HS-27A (cell line): ENCODE measurements at places on chromosomes 7 and 10.

- DNase-seq: no peak
Measured at GRCh38 chr10:92995509-92995908, 65.1 kb upstream of the CYP26C1 start.

DNA sequence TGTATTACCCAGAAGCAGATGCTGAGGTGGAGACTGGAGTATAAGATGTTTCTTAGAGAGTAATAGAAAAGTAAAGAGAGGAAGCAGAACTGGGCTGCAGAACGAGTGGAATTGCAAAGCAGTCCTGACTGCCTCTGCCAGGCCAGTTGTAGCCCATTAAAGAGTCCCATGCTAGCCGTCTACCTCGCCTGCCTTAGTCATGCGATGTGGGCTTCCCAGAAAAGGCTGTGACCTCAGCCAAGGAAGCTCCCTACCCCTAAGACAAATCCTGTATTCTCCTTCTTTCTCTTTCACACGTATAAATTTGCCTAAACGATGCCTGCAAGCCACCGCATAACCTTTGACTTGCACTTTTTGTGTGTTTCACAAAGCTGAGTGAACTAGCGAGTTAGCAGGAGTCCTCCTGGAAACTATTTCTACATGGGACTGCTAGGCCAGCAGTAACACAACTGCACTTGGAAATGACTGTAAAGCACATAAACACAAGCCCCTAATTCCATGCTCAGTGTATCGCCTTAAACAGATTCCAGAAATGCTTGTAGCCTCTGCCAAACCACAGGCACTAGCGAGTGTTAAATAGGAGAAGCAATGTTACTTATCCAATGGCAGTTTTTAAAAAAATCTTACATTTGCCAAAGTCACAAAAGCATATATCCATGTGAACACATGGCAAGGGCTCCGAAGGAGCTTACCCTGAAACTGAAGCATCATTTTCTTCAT is 47.4 kb upstream of the GNAI1 start:
- DNase-seq: peak; percentile 64

- no peak for DNase-seq
Measured at GRCh38 chr10:25493122-25493893, 318.5 kb downstream of the GPR158 start.

DNA sequence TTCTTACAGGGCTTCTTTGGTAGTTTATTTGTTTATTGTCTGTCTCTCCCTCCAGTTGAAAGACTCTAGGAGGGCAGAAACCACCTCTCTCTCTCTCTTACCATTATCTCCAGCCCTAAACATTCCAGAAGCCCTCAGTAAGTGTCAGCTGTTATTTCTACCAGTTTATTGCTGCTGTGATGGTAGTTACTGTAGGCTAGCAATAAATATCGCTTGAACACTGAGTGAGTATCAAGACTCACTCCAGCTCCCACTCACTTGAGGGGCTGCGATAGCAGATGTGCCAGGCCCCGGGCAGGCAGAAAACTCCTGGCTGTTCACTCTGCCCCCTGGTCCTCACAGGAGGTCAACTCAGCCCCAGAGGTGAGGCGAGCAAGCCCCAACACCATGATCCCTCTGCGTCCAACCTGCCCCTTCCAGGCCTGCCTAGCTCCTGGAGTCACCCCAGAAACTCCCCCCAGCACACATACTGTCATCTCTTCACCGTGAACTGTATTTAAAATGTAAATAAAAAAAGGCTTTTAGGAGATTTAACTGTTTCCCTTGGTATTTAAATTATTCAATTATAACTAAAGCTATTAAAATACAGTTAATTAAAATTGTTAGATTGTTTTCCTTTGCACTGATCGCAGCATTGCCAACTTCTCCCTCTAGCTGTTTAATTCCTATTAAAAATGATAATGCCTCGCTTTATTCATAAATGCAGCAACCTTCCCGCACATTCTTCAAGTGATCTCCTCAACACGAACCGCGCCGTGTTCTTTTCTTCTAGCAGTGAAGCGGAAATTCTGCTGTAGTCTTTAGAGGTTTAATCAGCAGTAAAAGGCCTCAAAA is 321.1 kb upstream of the ZMIZ1 start:
- DNase-seq: no peak

DNA sequence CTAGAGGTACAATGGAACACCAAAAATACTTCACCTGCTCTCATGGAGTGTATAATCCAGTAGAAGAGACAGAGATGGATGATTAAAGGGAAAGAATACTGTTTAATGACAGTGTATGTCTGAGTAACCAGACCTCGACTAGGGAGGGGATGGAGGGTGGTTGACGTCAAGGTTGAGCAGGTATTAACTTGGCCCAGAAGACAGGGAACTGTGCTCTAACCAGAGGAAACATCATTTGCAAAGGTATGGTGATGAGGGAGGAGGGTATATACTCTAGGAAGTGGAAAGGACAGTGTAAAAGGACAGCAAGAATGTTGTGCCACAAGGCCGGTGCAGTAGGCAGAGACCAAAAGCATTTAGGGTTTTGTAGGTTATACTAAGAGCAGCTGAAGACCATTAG is 2.9 kb downstream of the MIOS start:
- no peak for DNase-seq

- no peak for DNase-seq
Measured at GRCh38 chr10:77117501-77117900, 520.1 kb downstream of the KCNMA1 start.

GRCh38 chr7:90119178-90119971 is 34.9 kb upstream of the STEAP1 start:
- no peak for DNase-seq

DNA sequence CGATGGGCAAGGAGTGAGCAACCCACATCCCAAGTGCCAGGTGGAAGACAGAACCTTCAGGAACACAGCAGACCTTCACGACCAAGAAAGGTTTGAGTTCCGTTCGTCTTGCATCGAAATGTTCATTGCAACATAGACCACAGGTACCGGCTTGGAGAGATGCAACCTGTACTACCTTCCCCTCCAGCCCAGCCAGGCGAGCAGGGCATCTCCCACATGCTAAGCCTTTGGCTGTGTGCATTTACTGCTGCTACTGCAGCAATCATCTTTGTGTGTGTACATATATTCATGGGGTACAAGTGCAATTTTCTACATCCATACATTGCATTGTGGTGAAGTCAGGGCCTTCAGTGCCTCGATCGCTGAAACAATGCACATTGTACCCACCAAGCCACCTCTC is 58.8 kb downstream of the CTBP2 start:
- DNase-seq: no peak

GRCh38 chr7:33928986-33929385 is 23.6 kb downstream of the BMPER start:
- no peak for DNase-seq

DNA sequence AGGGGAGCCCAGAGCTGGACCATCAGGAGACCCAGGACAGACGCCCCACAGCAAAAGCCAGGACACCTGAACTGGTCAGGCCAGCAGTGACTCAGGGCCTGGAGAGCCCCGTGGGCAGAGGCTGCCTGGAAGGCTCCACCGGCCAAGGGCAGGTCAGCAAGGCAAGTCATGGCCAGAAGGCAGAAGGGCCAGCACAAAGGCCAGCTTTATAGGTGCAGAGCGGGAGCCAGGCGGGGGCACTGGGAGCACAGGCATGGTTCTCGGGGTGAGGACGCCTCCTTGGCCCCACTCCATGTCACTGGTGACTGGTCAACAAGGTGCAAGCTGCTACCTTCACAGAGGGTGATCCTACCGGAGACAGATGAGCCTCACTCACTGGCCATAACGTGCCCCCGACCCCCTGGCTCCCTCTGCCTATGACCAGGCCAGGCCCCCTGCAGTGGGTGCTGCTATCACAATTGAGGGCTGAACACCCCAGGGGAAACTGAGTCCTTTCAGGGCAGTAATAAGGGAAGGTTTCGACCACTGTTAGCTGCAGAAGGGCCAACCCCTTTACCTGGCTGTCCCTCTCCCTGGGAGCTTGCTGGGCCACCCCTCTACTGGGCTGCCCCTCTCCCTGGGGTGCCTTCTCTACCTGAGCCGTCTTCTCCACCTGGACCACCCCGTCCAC is 317.4 kb downstream of the PTPRN2 start:
- no peak for DNase-seq
